Thyroid gland (tissue), 4 donors: ENCODE measurements at places on chromosomes 5 and 9. TPM values are rescaled to one million over a fixed set of nuclear protein-coding genes. Genes with fewer than 3 reads are reported as not detected.

The LPAR1 gene
- total RNA-seq = 40.8 TPM

The ENTPD2 gene
- not detected for total RNA-seq

The TUT7 gene
- 32.0 TPM for total RNA-seq

- H3K27ac ChIP-seq = no peak overlapping the region
- H3K36me3 ChIP-seq = no peaks in the 10 kb centered on the region
- DNase-seq = no peak
- H3K4me1 ChIP-seq = no peaks in the 10 kb centered on the region
- no peaks in the 10 kb centered on the region for H3K27me3 ChIP-seq
- H3K4me3 ChIP-seq = no peak overlapping the region
Measured at GRCh38 chr5:131463656-131464055, 171.4 kb downstream of the RAPGEF6 start.

GRCh38 chr9:95053611-95054570 lies 263.6 kb downstream of the FANCC start:
- peaks cover 56% of the 10 kb centered on the region for H3K4me1 ChIP-seq
- H3K4me3 ChIP-seq = no peak overlapping the region
- no peaks in the 10 kb centered on the region for H3K27me3 ChIP-seq
- no peaks in the 10 kb centered on the region for H3K36me3 ChIP-seq
- peak overlapping the region; percentile 4 for H3K27ac ChIP-seq
- DNase-seq = no peak

- no peaks in the 10 kb centered on the region for H3K27me3 ChIP-seq
- no peaks in the 10 kb centered on the region for H3K4me1 ChIP-seq
- no peak for DNase-seq
- H3K36me3 ChIP-seq = peaks cover 15% of the 10 kb centered on the region
Measured at GRCh38 chr5:134911285-134912206, 6.6 kb downstream of the PCBD2 start.
